ENCODE measurements at places on chromosomes 16 and 17.
A peak's percentile ranks its signal among the peaks of the same experiment; 100 is the strongest.

- DNase-seq, result peak; percentile 9
Measured at GRCh38 chr17:29190039-29190438, 9.8 kb upstream of the MYO18A start.

DNA sequence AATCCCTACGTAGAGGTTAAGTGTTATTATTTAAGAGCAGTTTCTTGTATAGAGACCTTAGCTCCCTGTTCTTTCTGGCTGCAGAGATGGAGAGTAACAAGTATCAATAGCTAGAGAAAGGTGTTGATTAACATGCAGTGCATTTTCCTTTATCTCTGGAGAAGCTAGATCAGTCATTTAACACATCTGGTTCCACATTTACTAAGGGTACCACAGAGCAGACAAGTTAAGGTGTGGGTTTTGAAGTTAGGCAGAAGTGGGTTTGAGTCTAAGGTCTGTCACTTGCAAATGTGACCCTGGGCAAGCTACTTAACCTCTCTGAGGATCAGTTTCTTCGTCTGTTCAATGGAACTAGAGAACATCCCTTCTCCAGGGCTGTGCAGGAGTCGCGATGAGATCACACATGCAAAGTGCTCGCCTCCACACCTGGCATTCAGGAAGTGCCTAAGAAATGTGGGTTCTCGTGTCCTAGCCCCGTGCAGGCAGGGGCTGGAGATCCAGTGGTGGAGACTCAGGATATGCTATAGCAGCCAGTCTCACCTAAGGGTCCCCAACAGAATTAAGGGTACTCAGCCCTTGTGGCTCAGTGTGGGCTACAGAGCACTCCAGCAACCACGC is 224.4 kb downstream of the XYLT1 start:
- DNase-seq, result no peak

GRCh38 chr16:14564861-14565687 is 65.0 kb downstream of the PARN start:
- DNase-seq, result peak; percentile 52

- no peak for DNase-seq
Measured at GRCh38 chr17:57288773-57289121, 32.4 kb downstream of the MSI2 start.

DNA sequence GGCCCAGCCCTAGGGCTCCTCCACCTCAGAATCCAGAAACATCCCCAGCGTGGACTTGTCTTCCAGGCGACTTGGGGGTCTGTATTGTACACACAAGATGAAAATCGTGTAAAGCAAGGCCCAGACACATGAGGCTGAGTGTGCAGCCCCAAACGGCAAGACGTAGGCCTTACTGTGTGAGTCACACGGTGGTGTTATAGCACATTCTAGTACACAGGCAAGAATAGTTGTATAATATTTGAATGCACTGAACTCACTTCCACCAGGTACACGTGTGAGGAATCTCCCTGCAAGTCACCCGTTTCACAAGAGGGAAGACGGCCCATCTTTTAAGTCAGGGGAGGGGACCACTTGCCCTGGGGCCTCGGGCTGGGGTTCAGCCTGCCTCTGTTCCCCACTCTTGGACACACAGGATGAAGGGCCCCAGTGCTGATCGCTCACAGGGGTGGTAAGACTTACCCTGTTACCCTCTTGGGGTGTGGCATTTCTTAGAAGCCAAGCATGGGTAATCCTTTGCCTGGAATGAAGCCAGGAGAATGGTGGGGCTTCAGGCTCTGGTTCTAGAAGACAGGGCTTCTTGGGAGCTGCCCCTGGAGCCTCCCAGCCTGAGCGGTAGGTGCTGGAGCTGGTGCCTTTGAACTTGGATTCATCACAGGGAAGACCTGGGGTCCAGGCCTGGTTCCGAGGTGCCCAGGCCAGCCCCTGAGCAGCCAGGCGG is 71.3 kb downstream of the SREBF1 start:
- DNase-seq, result no peak

GRCh38 chr17:42122371-42123303 is at the start of gene HSPB9:
Gene HSPB9 (plus strand): TSS chr17:42122804. CDS start chr17:42122851, 47 bp downstream.
- DNase-seq, result peak; percentile 55

- DNase-seq, result no peak
Measured at GRCh38 chr17:51456942-51457341, 196.6 kb downstream of the UTP18 start.

- peak; percentile 69 for DNase-seq
Measured at GRCh38 chr16:20383106-20384029, 21.2 kb downstream of the PDILT start.

DNA sequence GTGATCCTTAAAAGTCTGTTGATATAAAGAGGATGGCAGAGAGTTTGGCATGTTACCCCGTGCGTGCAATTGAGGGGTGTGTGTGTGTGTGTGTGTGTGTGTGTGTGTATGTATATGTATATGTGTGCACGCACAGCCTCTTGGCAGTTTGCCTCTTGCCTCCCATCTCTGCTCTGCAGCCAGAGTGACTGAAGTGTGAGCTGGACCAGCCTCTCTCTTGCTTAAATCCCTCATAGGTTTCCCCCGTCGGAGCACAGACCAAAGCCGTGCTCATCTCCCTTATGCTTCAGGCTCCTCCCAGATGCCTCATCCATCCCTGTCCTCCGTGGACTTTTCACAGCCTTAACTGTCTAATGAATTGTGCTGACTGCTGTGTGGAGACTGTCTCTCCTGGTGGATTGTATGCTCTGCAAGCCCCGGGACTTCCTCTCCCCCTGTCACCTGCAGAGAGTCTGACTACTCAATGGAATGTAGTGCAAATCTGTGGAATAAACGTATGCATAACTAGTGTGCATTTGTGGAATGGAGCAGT is 413.5 kb downstream of the CPPED1 start:
- no peak for DNase-seq

- DNase-seq, result no peak
Measured at GRCh38 chr17:39576187-39576586, 31.5 kb downstream of the NEUROD2 start.

- no peak for DNase-seq
Measured at GRCh38 chr16:50103764-50104163, 38.0 kb downstream of the HEATR3 start.

- no peak for DNase-seq
Measured at GRCh38 chr17:1759529-1759928, 2.3 kb upstream of the SERPINF1 start.

GRCh38 chr17:73588301-73588846 is 55.9 kb downstream of the SDK2 start:
- no peak for DNase-seq

DNA sequence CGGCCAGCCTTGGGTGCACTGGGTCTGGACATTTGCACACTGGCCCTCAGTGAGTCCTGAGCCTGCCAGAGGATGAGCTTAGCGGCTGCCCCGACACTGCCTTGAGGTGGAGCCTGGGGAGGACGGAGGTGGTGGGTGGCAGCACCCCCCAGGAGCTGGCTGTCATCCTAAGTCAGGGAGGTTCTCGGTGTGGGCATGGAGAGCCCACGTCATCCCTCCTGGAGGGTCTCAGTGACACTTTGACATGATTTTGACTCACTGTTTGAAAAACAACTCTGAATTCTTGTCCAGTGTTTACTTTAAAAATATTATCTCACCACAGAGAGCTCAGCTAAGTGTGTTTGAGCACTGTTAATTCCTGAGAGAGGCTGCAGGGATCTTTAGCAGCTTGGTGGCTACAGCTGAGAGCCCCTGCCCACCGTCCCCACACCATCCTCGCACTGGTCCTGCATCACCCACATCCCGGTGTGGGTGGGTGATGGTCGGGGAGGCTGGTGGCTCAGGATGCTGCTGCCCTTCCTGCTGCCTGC is 63.1 kb downstream of the BANP start:
- DNase-seq, result no peak

DNA sequence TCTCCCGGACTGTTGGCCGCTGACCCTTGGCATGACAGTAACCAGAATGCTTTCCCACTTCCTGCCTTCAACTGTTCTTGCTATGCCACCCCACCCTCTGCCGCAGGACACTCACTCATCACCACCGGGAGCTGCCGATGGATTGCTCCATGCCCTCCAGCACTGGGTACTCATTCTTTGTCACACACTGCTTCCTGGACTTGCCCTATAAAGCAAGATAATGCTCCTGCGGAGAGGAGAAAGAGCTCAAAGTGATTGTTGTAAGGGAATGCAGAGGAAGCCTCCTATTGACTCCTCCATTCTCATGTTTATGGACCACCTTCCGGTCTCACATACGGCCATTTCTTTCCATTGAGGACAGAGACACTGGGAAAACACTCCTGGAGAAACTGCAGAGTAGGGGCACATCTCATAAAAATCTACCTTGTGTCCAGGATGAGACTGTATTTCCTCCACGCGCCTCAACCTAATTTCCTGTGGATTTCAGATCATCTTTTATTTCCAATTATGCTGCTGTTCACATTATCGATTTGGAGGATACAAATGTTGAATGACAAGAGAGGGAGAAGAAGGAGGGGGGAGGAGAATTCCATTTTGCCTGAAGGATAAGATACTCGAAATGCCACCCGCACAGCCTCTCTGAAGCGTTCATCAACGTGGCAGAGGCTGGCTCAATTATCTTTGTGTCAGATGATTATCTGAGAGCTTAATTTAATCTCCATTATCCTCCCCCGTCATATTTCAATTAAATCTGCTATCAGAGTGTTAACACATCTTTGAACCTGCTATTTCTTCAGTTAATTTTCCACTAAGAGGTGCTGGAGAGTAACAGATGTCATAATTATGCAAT is 486.1 kb upstream of the SALL1 start:
- no peak for DNase-seq

GRCh38 chr16:10738231-10739077 is 5.2 kb upstream of the NUBP1 start:
- DNase-seq, result no peak

GRCh38 chr16:47392081-47392480 is 68.8 kb downstream of the ITFG1 start:
- peak; percentile 6 for DNase-seq

DNA sequence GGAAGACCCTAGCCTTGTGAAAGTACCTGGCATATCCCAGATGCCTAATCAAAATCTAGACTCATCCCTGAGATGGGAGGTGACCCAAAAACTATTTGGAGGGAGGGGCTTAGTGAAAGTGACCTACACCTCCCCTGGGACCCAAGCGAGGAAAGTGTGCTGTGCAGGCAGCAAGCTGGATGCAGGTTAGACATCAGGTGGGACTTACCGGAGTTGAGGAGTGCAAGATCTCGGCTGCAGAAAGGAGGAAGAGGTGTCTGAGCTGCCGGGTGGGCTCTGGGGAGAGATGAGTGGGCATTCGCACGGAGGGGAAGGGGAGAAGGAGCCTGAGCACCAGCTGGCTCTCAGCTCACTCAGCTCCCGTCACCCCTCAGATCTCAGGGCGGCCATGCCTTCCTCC is 10.3 kb upstream of the SBK1 start:
- DNase-seq, result no peak

- no peak for DNase-seq
Measured at GRCh38 chr17:35540589-35541404, 3.3 kb upstream of the SLFN12L start.

GRCh38 chr16:58454856-58455255 is 45.1 kb upstream of the NDRG4 start:
- DNase-seq, result no peak

- DNase-seq, result no peak
Measured at GRCh38 chr16:57898961-57899360, 72.0 kb downstream of the CNGB1 start.

- no peak for DNase-seq
Measured at GRCh38 chr17:79556271-79556670, 54.6 kb downstream of the RBFOX3 start.

- no peak for DNase-seq
Measured at GRCh38 chr17:45999900-46000290, 845 bp downstream of the STH start.

- DNase-seq, result no peak
Measured at GRCh38 chr17:18038149-18038850, 668 bp downstream of the ATPAF2 start.

- no peak for DNase-seq
Measured at GRCh38 chr17:47895347-47895855, 635 bp upstream of the SP2 start.

DNA sequence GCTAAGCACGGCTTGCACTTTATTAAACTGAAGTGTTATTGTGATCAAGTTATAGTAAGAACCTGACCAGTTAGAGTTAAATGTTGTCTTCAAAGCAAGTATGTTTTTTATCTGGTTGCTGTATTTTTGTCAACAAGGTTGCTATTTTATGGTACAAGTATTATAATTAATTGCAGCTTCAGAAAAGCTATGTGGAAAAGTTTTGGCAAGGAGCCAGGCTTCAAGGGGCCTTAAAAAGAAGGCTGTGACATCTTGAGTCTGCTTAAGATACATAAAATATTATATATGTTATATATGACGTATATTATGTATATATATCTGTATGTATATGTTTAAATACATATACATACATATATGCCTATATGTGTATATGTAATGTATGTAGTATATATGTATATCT is 1461.2 kb upstream of the CDH8 start:
- no peak for DNase-seq

- no peak for DNase-seq
Measured at GRCh38 chr17:75834279-75834920, 9.8 kb downstream of the UNC13D start.

DNA sequence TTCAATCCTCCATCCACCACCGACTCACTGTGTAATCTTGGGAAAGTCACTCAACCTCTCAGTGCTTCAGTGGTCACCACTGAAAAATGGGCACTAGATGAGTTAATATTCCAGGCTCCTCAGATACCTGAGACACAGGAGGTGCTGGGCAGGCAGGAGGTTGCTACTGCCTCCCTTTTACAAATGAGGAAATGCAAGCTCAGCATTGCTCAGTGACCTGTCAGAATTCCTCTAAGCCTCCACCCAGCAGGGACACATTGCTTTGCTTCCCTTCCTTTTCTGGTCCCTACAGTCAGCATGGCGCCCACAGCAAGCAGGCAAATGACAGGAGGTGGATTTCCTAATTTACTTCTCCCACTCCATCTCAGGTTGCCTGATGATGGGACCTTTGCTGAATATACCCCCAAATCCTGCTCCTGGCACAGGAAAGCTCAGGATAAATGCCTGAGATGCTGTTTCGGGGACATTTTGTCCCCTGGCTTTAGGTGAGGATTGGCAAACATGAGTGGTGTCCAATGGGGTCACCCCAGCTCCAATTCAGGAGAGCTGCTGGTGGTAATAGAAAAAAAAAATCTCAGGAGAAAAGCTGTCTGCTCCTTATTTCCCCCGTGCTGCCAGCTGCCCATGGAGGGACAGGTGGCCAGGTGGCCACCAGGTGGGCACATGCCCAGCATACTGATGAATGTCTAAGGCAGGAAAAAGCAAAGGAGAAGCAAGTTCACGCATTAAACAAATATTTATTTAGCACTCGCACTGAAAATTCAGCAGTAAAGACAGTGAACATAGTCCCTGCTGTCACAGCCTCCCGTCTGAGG is 5.0 kb upstream of the KRT13 start:
- no peak for DNase-seq

DNA sequence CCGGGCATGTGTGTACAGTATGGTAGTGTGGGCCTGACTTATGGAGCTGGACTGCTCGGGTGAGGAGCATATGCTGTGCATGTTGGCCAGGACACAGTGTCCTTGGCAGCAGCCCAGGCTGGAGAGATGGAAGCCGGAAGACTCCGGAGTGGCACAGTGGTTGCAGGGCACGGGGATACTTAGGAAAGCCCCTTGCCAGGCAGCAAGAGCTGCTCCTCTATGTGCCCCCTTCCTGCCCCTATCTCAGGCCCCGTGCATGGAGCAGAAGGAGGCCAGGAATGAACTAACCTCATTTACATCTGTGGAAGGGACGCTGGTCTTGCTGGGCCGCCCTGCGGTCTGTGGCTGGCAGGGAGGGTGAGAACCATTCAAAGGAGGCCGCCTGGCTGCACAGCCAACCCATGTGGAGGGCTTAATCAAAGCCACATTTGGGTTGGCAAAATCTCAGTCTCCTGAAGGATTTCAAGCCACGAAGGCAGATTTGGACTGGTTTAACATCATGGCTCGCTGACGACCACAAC is 32.2 kb upstream of the RCVRN start:
- DNase-seq, result no peak

Data from DMS79 treated with DMSO at 0.1 percent for 48 hours (cell line).